ENCODE measurements at places on chromosomes 6 and 20.

DNA sequence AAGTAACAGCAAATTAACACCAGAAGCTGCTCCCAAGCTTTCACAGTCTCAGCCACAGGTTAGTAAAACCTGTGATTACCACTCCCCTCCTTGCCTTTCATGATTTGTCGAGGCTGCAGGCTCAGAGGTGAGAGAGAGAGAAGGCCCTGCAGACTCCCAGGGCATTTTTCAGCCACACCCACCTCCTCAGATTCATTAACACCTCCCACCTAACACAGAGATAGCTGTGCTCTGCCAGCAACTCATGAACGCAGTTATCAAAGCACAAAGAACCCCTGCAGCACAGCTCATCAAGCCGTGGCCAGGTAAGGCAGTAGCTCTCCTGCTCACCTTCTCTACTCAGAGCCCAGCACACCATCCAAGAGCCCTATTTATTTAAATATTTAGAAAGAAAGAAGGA is 27.1 kb downstream of the F13A1 start:
- DNase-seq: no peak

- no peak for DNase-seq
Measured at GRCh38 chr6:7260291-7261031, 52.5 kb downstream of the SSR1 start.

- DNase-seq: peak; percentile 67
Measured at GRCh38 chr6:30730601-30731435, 10.7 kb downstream of the TUBB start.

- no peak for DNase-seq
Measured at GRCh38 chr20:41064377-41064776, 35.8 kb downstream of the TOP1 start.

DNA sequence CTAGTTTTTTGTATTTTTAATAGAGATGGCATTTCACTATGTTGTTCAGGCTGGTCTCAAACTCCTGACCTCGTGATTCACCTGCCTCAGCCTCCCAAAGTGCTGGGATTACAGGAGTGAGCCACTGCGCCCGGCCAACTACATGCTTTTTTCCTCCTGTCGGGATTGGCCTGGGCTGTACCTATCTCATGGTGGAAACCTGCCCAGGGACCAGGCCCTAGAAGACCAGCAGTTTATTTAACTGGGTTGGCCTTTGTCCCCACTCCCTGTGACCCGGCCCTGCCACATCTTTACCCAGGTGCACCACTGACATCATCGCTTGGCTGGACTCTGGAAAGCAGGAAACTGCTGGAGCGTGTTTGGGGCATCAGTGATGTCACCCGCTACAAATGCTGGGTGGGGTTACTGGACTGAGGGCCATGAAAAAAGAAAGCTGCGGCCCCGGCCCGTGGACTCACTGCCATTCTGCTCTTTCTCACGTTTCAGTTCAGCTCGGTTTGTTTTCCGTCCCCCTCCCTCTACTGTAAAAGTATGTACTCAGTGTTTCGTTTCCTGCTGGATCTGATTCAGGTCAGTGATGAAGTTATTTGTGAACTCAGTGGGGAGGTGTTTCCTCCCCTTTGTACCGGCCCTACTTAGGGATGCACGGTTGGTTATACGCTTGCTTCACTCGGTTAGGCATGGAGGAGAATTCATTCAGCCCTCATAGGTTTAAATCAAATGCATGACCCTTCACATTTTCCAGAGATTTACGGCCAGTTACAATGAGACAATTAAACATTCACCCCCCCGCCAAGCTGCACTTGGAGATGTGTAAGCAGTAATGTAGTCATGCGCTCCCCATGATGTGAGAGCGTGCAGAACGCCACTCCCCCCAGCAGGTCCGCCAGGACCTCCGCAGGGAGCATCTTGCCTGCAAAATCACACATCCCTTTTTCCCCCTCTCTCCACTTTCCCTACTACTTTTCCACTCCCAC is 179.3 kb downstream of the MTHFD1L start:
- DNase-seq: peak; percentile 93

DNA sequence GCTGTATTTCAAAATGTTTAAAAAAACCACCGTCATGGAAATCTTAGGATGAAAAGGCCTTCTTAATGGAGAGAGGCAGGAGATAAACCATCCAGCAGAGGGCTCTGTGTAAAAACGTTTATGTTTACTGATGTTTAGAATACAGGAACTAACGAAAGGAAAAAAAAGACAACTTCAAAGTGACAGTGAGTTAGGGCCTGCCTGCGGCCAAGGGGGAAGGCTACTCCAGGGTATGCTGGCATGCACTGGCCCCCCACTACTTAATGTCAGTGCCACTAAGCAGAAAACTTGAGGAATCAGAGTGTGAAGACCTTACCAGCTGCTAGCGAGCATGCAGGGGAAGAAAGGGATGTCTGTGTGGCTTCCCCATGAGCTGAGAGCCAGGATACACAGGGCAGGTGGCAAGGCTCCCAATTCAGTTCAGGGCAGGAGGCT is 47.7 kb downstream of the AKAP7 start:
- DNase-seq: peak; percentile 35

DNA sequence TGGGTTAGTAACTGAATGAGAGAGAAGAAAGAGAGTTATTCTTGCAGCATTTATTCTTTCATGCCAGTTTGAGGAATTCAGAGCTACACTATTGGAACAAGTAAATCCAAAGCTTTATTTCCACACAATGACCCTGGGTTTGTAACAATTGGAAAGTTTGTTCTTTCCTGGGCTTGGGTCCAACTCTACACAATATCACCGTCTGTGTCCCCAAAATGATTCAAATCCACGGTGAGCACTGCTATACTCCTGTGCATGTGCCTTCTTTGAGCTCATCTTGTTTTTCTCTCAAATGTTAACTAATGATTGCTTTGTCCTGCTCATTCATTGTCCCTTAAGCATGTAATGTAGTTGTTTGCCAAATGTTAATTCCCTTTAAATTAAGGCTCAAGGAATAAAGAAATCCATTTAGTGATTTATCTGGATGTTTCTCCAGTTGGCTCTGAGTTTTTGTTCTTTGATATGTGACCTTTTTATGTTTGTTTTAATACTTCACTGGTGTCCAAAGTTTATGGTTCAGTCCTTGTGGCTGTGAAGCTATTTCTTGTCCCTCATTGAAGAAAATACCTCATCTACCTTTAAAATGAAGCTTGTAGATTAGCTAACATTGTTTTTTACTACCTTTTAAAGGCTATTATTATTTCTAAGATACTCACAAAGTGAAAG is 20.5 kb upstream of the CRISP3 start:
- DNase-seq: peak; percentile 70

DNA sequence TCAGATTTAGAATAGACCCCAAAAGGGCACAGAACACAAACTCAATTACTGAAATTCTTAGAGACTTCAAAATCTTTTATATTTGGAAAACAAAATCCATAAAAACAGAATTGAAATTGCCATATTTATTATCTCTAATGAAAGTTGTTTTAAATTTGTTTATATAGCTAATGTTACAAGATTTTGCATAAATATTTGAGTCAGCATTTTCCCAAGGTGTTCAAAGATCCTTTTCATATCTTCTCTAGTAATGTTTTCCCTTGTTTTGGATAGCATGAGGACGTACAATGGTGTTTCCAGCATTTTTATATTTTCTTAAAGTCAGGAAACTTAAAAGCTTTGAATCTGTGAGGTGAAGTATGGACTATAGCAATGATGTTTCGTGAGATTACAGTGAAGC is 235.2 kb upstream of the EPHA7 start:
- no peak for DNase-seq

DNA sequence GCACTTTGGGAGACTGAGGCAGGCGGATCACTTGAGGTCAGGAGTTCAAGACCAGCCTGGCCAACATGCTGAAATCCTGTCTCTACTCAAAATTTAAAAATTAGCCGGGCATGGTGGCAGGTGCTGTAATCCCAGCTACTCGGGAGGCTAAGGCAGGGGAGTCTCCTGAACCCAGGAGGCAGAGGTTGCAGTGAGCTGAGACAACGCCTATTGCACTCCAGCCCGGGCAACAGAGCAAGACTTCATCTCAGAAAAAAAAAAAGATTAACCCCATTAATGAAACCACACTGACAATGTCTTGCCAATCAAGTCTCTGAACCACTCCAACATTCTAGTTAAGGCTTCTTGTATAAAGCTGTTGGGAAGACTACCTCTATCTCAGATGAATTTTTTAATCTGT is 4.0 kb downstream of the PREP start:
- no peak for DNase-seq

DNA sequence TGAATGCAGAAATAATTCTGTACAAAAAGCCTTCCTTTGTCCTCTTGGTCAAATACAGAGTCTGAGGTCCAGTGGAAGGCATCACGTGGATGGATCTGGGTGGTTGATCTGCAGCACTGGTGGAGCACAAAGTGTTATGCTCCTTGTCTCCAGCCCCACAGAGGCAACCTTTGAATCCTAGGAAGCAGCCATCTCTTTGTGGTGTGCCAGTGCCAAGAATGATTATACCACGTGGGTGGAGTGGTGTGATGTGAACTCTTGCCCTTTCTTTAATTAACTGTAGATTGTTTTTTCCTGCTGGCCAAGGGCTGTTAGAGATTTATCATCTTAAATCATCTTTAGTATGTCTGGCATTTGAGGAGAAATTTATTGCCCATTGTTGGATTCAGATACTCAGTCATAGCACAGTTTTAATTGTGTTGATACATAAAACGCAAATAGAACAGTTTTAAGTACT is 31.1 kb downstream of the NCOA7 start:
- DNase-seq: peak; percentile 92

GRCh38 chr6:117687021-117687648 is 11.9 kb downstream of the NUS1 start:
- no peak for DNase-seq

DNA sequence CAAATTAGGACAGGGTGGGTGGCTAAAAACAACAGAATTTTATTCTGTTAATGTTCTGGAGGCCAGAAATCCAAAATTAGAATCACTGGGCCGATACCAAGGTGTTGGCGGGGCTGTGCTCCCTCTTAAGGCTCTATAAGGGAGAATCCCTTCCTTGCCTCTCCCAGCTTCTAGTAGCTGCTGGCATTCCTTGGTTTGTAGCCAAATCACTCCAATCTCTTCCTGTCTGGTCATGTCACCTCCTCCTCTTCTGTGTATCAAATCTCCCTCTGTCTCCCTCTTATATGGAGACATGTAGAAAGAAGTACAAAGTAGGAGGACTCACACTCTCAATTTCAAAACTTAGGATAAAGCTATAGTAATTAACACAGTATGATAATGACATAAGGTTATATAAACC is 102.9 kb upstream of the SIRPA start:
- no peak for DNase-seq

- DNase-seq: peak; percentile 93
Measured at GRCh38 chr20:49641683-49642656, 71.7 kb downstream of the B4GALT5 start.

DNA sequence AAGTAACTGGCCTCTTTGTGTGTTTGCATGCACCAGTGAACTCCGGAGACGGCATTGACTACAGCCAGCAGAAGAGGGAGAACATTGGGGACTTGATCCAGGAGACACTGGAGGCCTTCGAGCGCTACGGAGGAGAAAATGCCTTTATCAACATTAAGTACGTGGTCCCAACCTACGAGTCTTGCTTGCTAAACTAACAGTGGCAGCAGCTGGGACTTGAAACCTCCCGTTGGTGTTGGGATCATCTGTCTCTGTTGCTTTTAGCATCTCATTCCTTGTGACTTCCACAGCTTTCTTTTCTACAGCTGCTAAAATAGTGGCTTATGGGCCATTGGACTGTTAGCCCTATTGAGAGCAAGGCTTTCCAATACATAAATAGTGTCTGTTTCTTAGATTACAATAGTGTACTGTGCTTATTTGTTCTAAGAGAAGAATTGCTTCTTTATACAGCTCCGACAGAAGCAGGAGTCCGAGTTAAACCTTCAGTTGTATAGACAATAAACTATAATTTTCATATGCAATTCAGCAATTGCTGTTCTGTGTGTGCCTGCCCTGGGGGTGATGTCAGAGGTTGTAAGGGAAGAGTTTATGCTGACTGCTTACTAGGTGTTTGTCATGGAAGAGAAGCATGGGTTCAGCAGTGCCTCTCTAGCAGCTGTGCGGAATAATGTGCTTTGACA is 99.6 kb upstream of the QKI start:
- no peak for DNase-seq

DNA sequence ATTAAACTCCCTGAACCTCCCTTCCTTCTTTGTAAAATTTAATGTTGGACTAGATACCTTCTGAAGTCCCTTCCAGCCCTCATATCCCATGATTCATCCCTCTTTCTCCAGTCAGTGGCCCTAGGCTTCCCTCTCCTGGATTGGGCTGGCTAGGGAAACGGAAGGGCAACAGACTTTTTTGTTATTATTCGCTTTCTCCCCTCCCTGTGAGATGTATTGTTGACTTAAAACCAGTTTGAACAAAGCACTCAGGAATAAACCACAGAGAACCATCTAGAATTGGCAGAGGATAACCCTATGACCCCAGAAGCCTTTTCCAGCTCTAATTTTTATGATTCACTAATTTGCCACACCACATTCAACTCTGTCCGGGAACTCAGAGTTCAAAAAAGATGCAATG is 239.7 kb upstream of the SUPT3H start:
- DNase-seq: no peak

- no peak for DNase-seq
Measured at GRCh38 chr6:40688214-40688761, 101.1 kb upstream of the LRFN2 start.

- DNase-seq: no peak
Measured at GRCh38 chr6:42341771-42342553, 109.8 kb downstream of the TRERF1 start.

DNA sequence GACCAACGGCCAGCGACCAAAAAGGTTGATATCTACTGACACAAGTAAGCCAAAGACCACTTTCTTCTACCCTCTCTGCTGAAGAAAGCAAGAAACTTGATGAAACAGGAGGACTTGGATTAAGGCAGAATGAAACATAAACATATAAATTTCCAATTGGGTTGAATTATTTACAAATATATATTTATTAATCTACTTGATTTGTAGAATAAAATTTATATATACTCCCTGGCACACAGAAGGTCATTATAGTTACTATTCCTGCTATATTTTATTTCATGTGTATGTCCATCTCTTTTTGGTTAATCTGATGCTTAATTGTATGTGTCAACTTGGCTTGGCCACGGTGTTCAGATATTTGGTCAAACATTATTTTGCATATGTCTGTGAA is 4.2 kb upstream of the ADGRG6 start:
- DNase-seq: no peak

Data from HepG2 (cell line).